ENCODE measurements at places on chromosomes 6 and 20.

DNA sequence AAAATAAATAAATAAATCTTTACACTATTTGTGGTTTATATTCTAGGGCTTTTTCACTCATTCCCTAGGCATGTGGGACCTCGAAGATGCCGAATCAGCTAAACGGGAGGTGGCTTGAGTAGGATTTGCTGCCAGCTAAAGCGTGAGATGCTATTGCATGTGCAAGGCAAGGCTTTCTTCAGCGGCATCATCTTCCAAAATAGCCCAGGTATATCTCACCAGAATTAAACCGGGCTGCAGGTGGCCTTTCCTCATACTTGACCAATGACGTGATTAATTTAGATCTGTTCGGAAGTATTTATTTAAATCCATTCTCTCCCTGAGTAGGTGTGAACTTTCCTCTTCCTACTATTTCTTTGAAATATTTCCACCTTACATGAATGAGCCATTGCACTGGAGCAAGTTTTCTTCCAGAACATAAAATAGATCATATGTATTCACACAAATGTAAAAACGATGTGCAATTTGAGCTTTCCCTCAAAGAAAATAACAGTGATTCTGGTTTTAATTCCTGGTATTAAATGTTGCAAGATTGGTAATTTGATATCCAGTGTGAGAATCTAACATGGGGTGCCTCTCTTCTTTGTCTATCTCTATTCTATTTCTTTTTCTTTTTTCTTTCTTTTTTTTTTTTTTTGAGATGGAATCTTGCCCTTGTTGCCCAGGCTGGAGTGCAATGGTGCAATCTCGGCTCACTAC is 24.3 kb upstream of the ZNF217 start:
- DNase-seq: no peak

DNA sequence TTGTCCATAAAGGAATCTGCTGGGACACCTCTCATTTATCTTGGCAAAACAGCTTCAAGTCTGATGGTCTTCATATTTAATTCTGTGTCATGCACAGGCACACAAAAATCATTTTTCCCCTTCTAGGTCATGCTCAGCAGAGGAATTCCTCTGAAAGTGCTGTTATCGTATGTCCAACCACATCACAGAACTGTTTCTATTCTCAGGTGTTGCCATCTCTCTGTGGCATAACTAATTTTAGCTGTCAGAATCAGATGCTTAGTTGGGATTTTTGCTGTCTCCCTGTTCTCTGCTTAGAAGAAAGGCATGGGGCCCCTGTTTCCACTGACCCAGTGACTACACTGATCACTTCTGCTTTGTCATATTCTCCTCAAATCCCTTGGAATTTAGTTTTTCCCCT is 608.0 kb upstream of the EPHA7 start:
- no peak for DNase-seq

GRCh38 chr20:16583474-16583873 is 10.2 kb upstream of the KIF16B start:
- DNase-seq: no peak

DNA sequence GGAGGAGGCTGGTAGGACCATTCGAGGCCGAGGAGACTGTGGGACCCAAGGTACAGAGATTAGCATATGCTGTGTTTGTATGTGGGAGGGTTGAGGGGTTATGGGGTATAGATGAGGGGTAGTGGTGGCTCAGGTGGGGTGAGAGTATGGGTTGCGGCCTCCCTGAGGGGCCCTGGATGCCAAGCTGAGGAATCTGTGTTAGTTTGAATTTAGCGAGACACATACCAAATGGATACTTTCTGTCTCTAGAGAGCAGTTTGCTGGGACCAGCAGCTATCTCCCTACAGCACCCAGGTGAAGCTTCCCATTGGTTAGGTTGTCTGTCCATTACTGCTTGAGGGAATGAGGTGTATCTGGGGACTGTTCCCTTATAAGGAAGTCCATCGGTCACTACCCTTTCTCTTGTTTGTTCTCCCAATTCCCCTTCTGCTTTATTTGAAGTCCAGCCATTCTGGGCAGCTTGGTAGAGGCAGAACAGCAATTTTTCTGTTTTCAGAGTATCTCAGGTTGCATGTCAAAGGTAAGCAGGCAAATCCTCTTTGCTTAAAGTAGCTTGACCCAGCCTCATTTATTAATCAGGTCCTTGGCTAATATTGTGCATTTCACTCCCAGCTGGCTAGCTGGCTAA is 15.2 kb downstream of the CHMP4B start:
- DNase-seq: no peak

DNA sequence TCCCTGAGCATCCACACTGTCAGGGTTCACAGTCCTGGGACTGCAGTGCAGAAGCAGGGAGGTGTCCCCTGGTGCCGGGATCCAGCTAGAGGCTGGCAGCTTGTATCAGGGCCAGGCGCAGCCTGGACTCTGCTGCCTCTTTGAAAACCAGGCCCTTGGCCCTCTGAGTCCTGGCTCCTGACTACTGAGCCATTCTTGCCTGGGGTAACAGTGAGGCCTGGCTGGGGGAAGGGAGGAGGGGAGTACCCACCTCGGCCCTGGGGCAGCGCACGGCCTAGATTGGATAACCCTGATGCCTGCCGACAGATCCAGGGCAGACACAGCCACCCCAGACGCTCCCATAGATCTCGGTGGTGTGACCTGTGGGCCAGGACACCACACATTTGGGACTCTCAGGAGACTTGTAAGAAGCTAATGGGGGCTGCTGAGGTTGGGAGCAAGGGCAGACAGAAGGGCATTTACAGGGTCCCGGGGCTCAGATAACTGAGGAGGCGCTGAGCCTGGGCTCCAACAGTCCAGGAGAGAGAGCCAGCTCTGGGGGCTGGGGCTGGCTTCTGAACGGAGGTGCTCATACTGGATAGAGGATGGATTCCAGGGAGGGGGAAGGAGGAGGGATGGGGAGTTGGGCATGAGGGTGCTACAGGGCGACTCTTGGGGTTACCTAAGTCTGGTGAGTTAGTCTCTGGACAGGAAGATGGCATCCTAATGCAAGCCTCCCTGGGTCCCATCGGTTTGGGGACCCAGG is 30.5 kb downstream of the SPDEF start:
- DNase-seq: no peak

DNA sequence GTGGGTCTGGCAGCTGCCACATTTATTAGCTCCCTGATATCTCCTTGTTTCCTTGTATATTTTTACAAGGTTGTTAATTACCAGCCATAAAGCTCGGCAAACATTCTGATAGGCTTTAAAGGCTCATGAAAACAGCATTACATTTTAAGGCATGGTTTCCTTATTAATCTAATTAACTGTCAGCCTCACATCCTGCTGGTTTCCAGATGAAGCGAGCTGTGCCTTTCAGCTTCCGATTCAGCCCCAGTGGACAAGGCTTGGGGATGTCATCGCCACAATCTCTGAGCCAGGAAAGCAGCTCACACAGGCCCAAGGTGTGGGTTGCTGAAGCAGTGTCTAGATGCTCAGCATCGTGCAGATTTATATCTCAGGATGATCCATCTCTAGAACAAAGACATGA is 66.0 kb upstream of the RALY start:
- DNase-seq: no peak

DNA sequence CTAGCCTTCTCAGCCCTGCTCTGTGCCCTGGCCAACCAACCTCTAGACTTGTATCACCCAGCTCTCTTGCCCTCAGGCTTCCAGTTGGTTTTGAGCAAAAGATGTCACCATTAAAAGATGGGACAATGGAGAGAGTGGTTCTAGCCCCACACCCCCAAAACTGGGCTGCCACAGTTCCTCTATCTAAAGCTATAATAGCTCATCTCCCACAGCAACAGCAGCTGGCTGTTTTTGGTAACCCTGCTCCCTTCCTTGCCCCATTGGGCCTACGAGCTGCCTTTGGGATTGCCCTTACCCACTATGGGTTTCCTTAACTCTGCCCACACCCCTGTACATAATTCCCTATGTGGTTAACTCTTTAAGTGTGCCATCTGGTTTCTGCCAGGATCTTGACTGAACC is 7.6 kb upstream of the SRSF3 start:
- DNase-seq: no peak

- DNase-seq: peak; percentile 13
Observed at GRCh38 chr6:36131511-36132245, 1.4 kb downstream of the MAPK13 start.

DNA sequence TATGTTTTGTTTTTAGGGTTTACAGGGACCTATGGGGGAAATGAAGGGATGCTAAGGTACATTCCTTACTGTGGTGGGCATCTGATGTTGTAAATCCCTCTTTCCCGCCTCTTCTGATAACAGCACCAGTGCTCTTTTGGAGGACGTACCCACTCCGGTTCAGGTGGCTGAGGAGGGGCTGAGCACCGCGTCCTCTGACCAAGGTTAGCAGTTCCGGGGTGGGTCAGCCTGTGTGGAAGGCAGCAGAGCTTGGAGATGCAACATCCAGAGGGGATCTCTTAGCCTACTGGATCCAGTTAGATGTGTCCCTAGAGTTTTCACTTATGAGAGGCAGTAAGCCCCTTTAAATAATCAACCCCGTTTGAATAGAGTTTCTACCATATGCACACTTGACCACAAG is 135.3 kb upstream of the KCNG1 start:
- DNase-seq: no peak

- DNase-seq: no peak
Observed at GRCh38 chr6:149806127-149806526, 56.6 kb downstream of the PCMT1 start.

- no peak for DNase-seq
Observed at GRCh38 chr6:90083891-90084290, 189.6 kb downstream of the GJA10 start.

DNA sequence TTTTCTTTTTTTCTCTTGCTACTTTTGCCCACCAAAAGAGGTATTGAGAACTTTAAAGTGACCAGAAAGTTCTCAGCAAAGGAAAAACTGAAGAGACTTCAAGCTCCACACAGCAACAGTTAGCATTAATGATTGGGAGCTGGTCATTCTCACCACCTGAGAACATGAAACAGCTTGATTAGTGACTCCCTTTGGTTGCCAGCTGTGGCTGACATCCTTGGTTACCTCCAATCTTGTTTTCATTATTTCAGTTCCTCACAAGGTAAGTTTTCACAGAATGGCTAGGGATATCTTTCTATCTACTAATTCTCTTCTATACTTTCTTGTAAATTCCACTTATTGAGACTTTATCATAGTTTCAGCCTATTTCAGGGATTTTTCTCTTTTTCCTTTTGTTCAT is 427.9 kb downstream of the QKI start:
- DNase-seq: no peak

DNA sequence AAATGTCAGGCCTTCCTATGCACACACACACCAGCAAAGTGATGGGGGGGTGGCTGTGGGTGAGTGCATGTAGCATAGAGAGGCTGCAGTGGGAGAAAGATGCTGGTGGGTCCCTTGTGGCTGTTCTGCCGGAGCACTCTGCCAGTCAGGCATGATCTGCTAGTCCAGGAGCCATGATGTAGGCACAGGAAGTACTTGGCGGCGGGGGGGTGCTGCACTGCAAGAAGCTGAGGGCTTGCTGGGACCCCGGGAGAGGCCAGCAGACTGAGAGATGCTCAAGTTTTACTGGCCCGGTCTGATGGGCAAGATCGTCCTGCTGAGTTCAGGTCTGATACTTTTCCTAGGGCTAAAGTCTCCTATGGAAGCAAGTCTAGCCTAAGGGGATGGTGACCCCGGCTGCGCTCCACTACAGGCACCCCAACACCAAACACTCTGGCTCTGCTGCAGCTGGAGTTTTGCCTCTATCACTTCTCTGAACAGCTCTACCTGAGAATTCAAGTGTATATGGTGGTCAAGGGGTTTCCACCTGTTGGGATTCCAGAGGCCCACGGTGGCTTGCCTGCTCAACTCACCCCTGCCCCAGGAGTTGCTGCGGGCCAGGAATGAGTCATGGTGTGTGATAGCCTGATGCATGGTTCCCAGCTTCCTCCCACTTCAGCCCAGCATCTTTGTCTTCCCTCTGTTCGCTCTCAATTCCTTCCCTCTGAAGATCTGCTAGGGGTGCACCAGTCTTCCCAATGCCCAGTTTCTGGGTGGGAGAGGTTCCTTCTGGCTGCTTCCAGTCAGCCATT is 971.8 kb upstream of the ADGRB3 start:
- DNase-seq: no peak

- DNase-seq: no peak
Observed at GRCh38 chr6:116476002-116476678, 15.0 kb downstream of the CALHM6 start.

DNA sequence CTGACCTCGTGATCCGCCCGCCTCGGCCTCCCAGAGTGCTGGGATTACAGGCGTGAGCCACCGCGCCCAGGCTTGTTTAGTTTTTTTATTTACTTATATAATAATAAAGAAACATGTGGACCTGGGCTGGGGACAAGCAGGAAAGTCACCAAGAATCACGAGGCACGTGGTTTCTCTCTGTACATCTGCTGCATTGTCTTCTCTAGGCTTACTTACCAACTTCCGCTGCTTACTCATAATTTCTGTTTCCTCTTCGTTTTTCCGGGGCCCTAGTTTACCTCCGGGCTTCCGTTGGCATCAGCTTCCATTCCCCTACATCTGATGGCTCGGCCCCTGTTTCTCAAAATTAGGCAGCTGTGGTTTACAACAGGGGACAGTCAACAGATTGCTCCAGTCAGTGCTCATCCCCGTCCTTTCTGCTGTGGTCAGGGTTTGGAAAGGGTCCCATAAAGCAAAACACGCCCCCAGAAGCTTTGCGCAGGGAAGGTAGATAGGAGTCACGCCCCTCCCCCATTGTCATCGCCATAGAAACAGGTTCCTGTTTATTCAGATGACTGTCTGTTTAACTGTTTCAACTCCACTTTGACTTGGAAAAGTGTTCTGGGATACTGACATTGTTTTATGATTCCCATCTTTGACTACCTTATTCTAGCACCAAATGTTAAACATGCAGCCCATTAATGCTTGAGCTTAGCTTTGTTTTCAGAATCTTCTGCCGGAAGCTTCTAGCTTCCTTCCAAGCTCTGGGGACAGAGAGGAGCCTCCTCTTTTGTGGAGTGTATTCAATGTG is 31.9 kb upstream of the TXLNB start:
- no peak for DNase-seq

- DNase-seq: no peak
Observed at GRCh38 chr6:46891252-46891795, 30.4 kb downstream of the ADGRF5 start.

GRCh38 chr6:89145956-89146717 is at the start of gene PM20D2:
TSS of gene PM20D2 (plus strand) at chr6:89146055. CDS start at chr6:89146145, 90 bp downstream.
- DNase-seq: no peak

DNA sequence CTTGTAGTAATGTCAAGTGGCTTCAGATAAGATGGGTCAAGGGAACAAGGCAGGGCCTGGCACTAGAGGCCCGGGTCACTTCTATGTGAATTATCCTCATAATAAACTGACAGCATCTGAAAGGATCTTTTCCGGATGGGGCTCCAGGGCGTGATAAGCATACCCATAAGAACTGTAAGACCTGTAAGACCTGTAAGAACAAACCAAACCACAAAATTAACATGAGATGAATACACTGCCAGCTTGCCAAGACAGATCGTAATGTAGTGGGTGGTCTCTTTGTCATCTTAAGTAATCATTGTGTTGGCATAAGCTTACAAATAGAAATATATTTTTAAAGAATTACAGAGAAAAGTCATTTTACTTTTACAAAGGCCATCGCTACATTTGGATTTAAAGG is 334.9 kb downstream of the RFPL4B start:
- DNase-seq: no peak

DNA sequence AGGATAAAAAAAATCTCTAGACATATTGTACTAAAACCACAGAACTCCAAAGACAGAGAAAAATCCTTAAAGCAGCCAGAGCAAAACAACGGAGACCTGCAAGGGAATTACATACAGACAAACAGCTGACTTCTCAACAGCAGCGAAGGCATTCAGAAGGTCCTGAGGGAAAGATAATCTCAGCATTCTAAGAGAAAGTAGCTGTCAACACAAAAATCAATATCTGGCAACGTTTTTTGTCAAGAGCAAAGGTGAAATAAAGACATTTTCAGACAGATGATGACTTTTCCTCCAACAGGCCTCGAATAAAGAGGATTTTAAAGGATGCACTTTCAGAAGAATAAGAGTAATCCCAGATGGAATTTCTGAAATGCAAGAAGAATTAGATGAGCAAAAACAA is 6.1 kb upstream of the SCGN start:
- no peak for DNase-seq
